ENCODE measurements at places on chromosomes 11 and 22.
A peak's percentile ranks its signal among the peaks of the same experiment; 100 is the strongest.

DNA sequence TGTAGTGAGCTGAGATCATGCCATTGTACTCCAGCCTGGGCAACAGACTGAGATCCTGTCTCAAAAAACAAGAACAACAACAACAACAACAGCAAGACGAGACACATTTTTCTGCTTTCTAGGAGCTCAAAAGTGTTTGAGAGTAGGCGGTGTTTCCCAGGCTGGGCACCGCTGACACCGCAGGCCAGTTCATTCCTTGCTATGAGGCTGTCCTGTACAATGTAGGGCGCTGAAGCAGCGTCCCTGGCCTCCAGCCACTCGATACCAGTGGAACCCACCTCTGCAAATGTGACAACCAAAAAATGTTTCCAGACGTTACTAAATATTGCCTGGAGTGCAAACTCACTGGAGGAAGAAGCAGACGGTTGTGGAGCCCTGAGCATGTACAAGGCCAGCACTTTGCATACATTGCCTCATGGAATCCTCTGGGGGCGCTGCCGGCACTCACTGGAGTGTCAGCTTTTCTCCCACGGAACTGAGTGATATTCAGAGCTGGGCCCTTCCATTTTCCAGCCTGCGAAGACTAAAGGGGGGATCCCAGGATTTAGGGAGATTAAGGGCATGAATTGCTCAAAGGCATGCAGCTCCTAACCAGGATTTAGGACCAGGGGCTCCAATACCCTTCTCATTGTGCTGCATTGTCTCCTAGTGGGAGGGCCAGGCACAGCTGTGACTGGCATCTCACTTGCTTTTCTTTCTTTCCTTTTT is 5.8 kb upstream of the MIEF1 start:
- peak; percentile 40 for DNase-seq

GRCh38 chr11:128409476-128409875 is 177.9 kb downstream of the ETS1 start:
- DNase-seq: no peak

GRCh38 chr11:9701799-9702198 is 37.9 kb downstream of the SWAP70 start:
- DNase-seq: no peak

- no peak for DNase-seq
Observed at GRCh38 chr11:66722745-66723651, 6.0 kb downstream of the SPTBN2 start.

DNA sequence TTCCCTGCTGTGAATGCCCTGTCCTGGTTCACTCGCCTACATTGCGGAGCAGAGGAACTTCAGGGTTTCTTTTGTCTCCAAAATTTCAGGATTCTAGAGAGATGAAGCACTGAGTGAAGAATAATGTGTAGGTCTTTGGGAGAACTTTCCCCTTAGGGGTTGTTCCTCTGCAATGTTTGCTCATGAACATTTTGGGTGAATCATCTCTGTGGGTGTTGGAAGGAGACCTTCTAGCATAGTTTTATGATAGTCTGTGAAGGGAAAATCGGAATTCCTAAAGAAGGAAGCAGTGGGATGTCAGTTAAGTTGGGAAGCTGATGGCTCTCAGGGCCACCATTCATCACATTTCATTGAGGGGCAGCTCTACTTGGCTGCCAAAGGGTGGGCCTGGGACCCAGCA is 64.8 kb downstream of the MIAT start:
- DNase-seq: no peak

GRCh38 chr11:77547863-77548551 is 41.7 kb upstream of the AQP11 start:
- peak; percentile 51 for DNase-seq

DNA sequence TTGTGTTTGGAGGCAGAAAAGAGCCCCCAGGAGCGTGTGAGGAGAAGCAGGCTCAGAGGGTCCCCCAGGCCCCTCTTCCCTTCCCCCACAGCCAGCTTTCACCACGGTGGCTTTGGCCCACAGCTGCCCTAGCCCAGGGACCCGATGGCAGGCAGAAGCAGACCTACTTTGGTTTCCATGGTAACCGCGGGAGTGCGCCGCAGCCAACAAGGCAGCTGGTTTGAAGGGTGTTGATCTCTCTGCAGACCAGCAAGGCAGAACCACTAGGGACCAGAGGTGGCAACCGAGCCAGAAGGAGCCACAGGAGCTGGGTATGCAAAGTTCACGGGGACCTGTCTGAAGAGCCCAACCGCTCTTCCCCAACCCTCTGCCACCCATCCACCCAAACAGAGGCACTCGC is 69.4 kb downstream of the BUD13 start:
- no peak for DNase-seq

DNA sequence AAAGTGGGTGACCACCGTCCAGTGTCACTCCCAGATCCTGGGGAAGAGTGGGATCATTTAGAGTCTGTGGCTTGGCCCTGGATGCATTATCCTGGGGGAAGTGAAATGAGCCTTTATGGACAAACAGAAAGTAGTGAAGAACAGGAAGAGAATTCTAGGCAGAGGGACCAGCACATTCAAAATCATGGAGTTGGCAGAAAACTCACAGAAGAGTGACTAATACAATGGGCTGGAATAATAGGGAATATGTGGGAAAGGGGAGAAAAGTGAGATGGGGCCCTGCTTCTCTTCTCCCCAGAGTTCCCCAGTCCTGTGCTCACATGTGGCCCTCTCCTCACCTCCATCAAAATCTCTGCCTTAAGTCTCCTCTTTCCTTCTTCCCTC is 84.3 kb downstream of the CCDC81 start:
- DNase-seq: no peak

DNA sequence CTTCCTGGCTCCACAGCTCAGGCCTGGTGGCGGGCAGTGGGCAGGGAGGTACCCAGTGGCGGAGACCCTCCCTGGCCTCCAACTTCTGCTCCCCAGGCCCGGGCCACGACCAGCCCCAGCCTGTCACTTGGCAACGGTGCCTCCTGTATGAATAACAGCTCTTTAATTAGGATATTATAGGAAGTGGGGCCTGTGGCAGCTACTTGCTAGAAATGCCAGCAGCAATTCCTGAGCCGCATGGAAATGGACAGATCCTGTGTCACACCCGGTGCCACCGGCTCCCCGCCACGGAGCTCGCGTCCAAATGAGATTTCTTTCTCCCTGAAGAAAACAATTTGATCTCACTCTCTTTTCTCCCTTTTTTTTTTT is 104.5 kb downstream of the CHST1 start:
- no peak for DNase-seq

GRCh38 chr22:30969532-30970355 is 679 bp downstream of the TUG1 start:
- DNase-seq: no peak

- no peak for DNase-seq
Observed at GRCh38 chr11:45232341-45233080, 53.6 kb downstream of the SYT13 start.

- no peak for DNase-seq
Observed at GRCh38 chr11:16034074-16034473, 322.3 kb downstream of the SOX6 start.

- no peak for DNase-seq
Observed at GRCh38 chr22:43502306-43502874, 90.6 kb downstream of the MPPED1 start.

DNA sequence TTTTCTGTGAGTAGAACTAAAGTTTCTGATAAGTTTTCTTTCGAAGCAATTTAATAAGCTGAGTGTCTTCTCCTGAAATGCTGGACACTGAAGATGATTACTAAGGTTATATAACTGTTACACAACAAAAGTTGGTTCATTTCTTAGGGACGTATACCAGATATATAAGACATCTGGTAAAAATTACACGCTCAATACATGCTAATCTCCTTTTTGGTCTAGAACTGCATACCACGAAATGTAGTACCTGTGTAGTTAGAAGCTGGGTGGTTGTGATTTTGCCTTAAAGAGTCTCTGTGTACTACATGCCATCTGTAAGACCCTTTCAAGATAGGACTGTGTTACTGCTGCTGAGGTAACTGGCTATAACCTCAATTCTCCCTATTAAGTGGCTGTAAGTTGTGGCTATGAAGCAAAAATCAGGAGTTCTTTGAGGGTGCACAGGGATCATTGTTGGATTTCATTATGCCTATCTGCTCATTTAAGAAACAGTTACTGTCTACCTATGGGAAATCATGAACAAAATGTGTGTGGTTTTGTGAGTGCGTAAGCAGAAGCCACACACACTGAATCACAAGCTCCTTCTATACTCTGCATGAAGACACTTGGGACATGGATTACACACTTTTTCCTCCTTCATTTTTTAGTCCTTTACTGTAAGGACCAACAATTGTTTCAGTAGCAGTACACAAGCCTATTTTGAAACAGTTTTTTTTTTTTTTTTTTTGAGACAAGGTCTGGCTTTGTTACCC is 195.9 kb downstream of the SWAP70 start:
- DNase-seq: no peak

GRCh38 chr22:36922711-36923110 is 9.3 kb downstream of the CSF2RB start:
- DNase-seq: no peak

DNA sequence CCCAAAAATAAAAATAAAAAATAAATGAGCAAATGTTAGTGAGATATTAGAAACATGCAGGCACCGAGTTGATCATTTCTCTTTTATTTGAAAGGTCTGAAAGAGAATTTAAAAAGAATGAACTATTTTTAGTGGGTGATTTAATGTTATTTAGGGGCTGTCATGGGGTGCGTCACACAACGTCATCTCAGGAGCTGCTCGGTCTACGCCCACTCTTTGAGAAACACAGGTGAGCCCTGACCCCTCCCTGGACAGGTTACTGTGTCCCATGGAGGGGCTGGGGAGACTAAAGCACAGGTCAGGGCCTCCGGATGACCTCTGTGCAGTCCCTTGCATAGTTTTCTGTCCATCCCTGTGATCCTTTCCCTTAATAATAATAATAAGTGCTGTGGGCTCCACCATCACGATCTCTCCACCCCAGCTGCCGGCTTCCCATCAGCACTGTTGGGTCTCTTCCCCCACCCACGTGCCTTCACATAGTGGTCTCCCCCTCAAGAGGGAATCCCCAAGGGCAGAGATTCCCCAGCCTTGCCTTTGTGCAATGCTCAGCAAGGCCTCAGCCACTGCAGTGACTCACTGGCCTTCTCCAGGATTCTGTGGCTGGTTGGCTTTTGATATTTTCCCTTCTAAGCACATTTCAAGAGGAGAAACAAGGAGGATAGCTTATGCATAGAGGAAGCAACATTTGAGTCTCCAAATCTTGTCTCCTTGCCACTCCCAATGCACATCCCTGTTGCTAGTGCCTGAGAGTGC is 159.9 kb downstream of the TTC17 start:
- no peak for DNase-seq

GRCh38 chr11:9277176-9277575 is 12.0 kb upstream of the DENND5A start:
- DNase-seq: no peak

GRCh38 chr11:93054881-93055280 is 85.4 kb downstream of the MTNR1B start:
- no peak for DNase-seq

- no peak for DNase-seq
Observed at GRCh38 chr11:127470306-127470884, 469.8 kb upstream of the KIRREL3 start.

DNA sequence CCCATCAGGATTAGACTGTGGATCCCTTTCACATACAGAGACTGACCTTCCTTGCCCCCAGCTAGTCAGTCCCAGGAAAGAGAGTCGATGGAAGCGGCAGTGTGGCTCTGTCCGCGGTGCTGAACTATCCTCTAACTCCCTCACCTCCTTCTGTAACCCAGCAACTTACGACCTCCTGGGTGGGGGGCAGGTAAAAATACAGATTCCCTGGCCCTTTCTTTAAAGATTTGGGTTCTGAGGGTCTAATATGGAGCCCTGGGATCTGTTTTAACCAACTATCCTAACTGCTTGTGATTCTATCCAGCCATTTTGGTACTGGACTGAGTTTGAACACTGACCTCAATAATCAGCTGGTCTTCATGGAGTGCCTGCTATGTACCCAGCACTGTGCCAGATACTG is 23.2 kb downstream of the MFNG start:
- DNase-seq: no peak

GRCh38 chr11:100294748-100295147 is 392.3 kb upstream of the ARHGAP42 start:
- DNase-seq: no peak

- DNase-seq: no peak
Observed at GRCh38 chr22:40678493-40679248, 613 bp upstream of the MCHR1 start.

DNA sequence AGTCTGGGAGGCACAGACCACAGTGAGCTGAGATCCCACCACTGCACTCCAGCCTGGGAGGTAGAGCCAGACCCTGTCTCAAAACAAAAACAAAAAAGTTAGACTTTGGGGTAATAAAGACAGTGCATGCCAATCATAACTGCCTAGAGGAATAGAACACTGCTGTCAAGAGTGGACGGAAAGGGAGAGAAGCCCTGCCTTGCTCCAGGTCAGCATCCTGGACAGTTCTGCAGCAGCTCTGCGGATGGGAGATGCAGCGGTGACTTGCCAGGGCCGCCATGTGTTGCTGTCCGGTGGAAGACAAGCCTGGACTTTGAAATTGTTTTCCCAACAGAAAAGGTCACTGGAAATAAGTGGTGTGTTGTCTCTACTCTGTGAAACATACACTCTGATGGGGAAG is 618.2 kb downstream of the TBC1D22A start:
- no peak for DNase-seq

- no peak for DNase-seq
Observed at GRCh38 chr11:112617977-112618826, 343.0 kb upstream of the NCAM1 start.

- DNase-seq: no peak
Observed at GRCh38 chr11:102680945-102681344, 24.6 kb downstream of the MMP27 start.

DNA sequence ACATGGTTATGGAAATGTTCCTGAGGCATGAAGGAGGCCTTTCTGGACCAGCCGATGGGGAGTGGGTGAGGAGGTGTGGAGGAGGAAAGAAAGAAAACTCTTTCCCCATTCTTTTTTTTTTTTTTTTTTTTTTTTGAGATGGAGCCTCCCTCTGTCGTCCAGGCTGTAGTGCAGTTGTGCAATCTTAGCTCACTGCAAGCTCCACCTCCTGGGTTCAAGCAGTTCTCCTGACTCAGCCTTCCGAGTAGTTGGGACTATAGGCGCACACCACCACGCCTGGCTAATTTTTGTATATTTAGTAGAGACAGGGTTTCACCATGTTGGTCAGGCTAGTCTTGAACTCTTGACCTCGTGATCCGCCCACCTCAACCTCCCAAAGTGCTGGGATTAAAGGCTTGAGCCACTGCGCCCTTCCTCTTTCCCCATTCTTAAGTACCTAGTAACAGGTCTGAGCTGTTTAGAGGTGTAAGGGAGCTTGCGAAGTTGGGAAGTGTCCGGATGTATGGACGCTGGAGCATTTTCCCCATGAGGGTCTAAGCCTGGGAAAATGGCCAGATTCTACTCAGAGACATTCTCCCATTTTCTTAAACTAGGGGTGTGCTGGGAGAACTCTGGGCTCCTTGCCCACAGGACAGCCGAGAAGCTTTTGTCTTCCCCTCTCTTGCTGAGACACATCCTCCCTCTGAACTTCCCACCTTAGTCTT is 135.8 kb downstream of the TEAD1 start:
- DNase-seq: no peak

GRCh38 chr11:61669417-61669816 is 10.8 kb upstream of the DAGLA start:
- no peak for DNase-seq
